ENCODE measurements at places on chromosomes 5 and 9.

DNA sequence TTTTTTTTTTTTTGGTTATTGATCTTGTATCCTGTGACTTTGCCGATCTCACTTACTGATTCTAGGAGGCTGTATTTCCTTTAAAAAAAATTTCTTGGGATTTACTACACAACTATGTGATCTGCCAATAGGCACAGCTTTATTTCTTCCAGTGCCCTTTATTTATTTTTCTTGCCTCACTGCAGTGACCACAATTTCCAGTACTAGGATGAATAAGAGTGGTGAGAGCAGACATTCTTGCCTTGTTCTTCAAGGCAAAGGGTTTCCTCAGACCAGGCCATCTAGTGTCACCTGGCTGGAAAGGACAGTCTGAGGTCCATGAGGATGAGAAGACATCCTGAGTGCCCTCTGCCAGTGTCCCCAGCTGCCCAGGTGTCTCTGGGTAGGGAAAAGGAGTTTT, 265.4 kb downstream of the SPOCK1 start:
- no peak for DNase-seq

DNA sequence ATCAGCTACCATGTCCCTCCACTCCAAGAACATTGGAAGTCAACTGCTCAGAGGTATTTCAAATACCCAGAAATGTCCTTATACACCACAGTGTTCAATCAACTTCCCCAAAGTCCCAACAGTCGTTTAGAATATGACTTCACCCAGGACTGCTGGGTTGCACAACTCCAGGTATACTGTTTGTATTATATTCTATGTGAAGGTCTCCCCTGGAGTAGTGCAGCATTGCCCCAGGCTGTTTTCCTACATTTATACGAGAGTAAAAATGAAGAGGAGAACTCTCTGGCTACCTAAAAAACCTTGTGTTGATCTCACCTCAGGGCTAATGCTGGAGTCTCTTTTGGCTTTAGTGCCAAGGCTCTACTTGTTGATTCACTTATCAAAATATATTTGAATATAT, 183.6 kb upstream of the MAP3K1 start:
- no peak for DNase-seq

- DNase-seq, result no peak
These were observed 806.9 kb upstream of the CDH9 start for GRCh38 chr5:27845248-27845647.

DNA sequence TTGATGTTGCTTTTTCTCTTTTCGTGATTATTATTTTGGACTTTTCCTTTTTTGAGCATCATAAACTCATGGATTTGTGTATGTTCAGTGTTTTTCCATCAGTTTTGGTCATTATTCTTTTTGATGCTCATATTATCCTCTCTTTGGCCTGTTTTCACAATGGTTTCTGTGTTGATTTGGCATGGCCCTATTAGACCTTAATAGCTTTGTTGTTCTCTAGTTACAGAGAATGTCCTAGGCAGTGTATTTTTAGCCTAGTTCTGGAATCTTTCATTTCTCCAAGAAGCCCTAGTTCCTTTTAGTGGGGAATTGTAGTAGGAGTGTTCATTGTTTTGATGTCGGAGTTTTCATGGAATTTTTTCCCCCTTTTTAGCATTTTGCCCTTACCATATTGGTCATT, 41.3 kb upstream of the ROPN1L start:
- DNase-seq, result no peak

GRCh38 chr9:87127978-87128614, 180.8 kb upstream of the GAS1 start:
- no peak for DNase-seq

DNA sequence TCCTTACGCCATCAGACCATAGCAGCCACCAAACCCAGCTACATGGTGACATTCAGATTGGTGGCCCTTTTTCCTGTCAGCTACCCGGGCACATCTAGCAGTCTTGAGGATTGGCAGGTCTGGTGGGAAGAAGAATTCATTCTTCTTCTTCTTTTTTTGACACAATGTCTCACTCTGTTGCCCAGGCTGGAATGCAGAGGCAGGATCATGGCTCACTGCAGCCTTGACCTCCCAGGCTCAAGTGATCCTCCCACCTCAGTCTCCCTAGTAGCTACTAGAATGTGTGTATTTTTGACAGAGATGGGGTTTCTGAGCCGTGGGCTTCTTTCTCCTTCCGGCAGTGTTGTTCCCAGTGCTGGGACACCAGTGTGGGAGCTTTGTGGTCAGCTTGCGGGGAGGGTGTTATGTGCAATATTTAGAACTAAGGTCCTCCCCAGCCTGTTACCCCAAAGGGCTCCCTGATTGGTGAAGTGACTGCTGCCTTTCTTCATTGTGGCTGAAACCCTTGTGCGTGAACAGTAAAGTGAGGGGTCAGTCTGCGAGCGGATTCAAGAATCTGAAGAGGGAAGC, 3.4 kb downstream of the NTMT1 start:
- no peak for DNase-seq

DNA sequence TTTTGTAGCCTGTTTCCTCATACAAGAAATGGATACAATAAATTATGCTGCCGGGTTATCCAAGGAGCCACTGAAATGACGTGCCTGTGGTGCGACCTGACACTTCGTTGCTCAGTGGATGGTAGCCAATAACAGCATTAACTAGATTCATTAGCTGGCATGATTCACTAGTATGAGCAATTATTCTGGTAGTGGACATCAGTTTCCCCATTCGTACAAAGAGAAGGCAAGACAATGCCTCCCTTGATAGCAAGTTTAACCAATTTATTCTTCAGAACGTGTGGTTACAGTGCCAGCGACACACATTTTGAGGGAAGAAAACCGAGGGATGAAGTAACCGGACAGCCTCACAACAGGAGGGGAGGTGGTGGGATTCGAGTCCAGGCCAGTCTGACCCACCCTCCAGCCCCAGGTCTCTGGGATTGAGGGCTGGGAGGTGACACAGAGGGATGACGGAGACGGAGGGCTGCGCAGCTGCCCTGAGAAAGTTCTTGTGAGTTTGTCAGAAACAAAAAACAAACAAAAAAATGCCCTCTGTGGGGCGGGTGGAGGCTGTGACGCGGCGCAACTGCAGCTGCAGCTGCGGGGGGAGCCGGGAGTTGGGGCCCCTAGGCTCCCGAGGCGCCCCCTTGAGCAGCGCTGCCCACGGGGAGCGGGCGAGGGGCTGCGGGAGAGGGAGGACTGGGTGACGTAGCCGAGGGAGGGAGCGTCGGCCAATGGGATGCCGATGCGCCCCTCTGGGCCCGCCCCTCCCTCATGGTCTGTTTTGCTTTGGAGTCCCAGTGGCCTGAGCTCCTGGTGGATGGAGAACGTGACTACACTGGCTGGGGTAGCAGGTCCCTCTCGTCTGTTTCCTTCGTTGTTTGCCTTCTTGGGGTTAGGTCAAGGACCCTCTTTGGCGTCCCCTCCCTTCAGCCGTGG, 10.9 kb downstream of the LHX2 start:
- DNase-seq, result no peak

DNA sequence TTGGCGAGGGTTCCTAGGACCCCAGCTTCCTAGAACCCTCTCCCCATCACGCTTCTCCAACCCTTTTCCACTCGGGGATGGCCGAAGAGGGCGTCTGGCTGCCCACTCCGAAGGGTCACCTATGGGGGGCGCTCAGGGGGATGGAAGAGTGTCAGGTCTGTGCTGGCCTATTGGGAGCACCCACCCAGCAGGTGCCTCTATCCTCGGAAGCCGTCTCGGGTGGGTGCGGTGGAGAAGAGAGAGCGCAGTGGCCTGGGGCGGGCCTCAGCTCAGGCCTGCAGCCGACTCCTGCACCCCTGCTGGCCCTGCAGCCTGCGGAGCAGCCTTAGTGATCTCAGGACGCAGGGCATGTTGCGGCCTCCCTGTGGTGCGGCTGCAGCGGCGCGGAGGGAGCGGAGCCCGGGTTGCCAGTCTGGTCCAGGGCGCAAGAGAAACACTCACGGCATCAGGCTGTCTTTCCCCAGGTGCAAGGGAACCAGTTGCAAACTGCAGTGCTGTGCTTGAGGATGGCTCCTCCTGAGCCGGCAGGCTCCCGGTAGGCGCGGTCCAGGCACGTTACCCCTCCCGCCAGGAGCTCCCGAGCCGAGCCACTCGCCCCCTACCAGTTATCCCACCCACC, 1.5 kb upstream of the IRX2 start:
- no peak for DNase-seq

- peak; percentile 79 for DNase-seq
These were observed 88.4 kb downstream of the LMNB1 start for GRCh38 chr5:126865299-126865698.

DNA sequence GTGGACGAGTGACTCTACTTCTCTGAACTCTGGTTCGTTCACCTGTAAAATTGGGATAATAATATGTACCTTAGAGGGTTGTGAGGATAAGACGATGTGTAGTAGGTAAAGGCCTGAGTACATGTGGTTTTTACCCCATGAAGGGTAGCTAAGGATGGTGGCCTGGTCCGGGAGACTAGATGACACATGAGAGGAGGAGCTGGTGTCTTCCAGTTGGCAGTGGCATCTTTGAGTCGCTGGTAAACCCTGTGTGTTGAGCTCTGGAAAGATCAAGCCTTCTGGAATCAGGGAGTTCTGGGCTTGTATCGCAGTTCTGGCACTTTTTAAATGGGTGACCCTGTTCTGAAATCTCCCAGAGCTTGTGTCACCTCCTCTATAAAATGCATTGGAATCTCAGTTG, 166.4 kb upstream of the ZNF618 start:
- no peak for DNase-seq

GRCh38 chr5:50807661-50808060, 141.2 kb downstream of the PARP8 start:
- DNase-seq, result no peak

DNA sequence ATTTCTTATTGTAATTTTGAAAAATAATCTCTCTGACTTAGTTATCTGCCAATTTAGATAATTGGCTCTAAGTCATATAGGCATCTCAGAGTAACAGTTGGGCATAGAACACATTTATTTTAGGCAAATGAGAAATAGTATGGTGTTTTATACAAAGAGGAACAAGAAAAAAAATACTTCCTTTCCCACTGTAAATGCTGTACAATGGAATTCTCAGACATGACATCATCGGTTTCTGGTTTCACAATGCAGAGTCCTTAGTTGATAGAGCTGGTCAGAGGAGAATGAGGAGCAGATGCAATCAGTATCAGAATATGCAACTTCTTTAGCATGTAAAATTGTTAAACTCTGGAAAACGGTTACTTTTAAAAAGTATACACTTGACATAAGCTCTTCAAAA, 49.4 kb downstream of the PLK2 start:
- DNase-seq, result peak; percentile 80

DNA sequence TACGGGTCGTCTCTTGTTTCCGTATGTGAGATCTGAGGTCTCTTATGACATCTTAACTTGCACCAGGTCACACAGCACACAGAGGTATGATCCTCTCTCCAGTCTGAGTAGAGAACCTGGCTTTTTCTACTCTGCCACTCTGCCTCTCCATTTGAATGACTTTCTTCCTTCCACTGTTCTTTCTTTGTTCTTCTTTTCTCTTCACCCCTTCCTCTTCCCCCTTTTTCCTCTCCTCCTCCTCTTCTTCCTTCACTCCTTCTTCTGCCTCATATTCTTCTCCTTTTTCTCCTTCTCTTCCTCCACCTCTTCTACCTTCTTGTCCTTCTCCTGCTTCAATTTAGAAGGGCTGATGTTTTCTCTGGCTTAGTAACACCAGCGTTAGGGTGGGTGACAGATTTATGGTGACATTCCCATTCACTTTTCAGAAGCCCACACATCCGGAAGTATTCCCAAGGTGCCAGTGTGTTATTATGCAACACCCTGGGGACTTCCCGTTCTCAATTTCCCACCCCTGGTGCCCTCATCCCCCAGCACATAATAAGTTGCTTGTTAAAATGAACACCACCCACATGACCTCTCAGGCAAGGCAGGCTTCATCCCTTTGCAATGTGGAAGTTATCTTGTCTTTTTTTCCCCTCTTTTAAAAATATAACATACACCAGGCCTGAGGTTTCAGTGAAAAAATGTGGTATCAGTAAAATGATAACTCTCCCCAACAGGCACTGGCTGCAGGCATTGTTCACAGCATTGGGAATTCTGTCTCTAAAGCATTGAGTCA, 122.0 kb downstream of the PAPPA start:
- no peak for DNase-seq

DNA sequence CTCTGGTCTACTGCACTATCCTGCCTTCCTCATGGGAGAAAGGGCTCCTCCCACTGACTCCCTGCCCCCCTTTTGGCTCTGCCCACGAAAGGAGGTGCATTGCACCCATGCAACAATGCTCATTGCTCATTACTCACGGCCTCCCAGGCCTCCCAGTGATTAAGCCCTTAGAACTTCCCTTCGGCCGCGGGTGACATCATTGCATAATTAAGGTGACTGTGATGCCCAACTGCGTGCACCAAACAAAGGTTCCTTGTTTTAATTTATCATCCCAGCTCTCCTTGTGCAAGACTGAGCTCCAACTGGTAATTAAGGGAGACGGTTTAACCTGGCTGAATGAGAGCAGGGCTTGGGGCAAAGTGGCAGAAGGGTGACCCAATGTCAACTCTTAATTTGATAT, 180.4 kb downstream of the GAS1 start:
- DNase-seq, result no peak

GRCh38 chr5:10564838-10565784, 1.2 kb downstream of the ANKRD33B start:
- DNase-seq, result no peak

DNA sequence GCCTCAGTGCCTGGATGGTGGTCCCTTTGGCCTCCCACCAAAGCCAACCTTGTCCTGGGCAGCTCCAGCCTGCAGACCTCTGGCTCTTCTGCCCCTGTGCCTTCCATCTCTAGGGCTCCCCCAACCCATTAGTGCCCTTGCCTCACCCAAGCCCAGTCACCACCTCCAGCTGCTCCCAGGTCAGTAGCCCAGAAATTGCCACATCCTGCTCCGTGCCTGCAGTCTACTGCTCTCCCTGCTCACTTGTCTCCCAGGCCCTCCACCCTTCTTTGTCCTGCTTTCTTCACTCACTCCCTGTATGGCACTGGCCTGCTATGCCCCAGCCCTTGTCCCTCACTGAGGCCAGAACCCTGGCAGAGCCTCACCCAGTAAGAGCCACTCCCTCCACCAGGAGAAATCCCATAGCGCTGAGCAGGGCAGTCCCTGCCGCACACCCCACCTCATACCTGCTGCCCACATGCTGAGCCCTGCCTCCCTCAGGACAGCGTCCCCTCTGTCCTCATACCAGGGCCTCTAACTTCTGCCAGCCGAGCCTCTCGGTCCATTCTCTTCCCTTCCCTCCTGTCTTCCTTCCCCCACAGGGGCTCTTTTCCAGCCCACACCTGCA, 44.4 kb downstream of the JADE2 start:
- no peak for DNase-seq

DNA sequence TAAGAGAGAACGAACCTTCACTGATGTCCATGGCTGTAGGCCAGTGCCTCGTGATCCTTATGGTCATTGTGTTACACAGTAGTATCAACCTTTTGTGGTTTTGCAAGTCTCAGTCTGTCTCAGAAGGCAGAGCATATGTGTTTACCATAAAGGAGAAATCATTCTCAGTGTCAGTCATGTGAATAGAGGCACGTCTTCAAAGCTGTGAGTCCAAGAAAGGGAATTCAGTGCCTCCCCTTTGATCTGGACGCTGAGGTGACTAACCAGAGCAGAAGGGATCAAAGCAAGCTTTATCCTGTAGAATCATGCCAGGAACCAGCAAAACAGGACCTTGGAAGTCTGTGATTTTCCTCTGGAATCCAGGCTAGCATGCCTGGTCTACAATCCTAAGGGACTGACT, 433.9 kb downstream of the DNAH5 start:
- no peak for DNase-seq

Measured in muscle of leg (tissue), 16 donors.